Osteoblast (primary cell): ENCODE measurements at places on chromosomes 2 and 18. TPM values are rescaled to one million over a fixed set of nuclear protein-coding genes. Genes with fewer than 3 reads are reported as not detected.
A peak's percentile ranks its signal among the peaks of the same experiment; 100 is the strongest.

DSG4 gene
- not detected in 2 replicates for total RNA-seq

CNNM3 gene
- 8.7 and 8.8 TPM in 2 replicates for total RNA-seq

ANKRD44 gene
- total RNA-seq: 44.5 and 56.3 TPM in 2 replicates

TTL gene
- 59.0 and 65.7 TPM in 2 replicates for total RNA-seq

GALM gene
- total RNA-seq: 50.7 and 54.2 TPM in 2 replicates

DNA sequence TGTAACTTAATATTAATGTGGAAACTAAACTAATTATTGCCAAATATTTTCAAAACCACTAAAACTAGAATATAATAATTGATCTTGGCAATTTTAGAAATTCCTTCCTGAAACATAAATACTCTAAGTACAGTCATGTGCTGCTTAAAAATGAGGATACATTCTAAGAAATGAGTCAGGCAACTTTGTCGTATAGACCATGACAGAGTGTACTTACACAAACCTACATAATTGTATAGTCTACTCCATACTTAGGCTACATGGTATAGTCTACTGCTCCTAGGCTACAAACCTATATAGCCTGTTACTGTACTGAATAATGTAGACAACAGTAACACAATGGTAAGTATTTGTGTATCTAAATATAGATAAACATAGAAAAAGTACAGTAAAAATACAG, 27.6 kb downstream of the FEZ2 start:
- H3K4me1 ChIP-seq: peaks cover 53% of the 10 kb centered on the region
- peaks cover 19% of the 10 kb centered on the region for H3K36me3 ChIP-seq
- peak overlapping the region; percentile 80 for H3K27ac ChIP-seq

GRCh38 chr2:75655861-75656260, 9.3 kb downstream of the MRPL19 start:
- no peaks in the 10 kb centered on the region for H3K27me3 ChIP-seq
- H3K4me1 ChIP-seq: no peaks in the 10 kb centered on the region
- DNase-seq: no peak
- H3K36me3 ChIP-seq: peaks cover 69% of the 10 kb centered on the region

DNA sequence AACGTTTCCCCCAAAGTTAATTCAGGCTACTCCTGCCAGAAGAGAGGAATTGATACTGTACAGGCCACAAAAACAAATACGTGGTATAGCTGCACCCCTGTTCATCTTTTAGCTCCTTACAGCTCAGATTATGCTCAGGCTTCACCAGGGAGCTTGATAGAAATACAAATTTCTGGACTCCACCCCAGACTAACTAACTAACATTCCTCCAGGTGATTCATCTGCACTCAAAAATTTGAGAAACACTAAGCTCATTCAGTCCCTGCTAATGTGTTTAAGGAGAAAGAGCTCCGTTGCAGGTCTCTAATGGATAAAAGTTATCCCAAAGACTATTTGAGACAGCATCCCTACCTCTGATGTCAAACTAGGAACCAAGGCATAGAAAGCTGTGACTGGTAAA, 36.8 kb upstream of the UNC80 start:
- DNase-seq: no peak
- no peak overlapping the region for H3K4me3 ChIP-seq
- H3K27me3 ChIP-seq: no peaks in the 10 kb centered on the region
- H3K36me3 ChIP-seq: no peaks in the 10 kb centered on the region
- no peak overlapping the region for H3K27ac ChIP-seq
- no peaks in the 10 kb centered on the region for H3K4me1 ChIP-seq

DNA sequence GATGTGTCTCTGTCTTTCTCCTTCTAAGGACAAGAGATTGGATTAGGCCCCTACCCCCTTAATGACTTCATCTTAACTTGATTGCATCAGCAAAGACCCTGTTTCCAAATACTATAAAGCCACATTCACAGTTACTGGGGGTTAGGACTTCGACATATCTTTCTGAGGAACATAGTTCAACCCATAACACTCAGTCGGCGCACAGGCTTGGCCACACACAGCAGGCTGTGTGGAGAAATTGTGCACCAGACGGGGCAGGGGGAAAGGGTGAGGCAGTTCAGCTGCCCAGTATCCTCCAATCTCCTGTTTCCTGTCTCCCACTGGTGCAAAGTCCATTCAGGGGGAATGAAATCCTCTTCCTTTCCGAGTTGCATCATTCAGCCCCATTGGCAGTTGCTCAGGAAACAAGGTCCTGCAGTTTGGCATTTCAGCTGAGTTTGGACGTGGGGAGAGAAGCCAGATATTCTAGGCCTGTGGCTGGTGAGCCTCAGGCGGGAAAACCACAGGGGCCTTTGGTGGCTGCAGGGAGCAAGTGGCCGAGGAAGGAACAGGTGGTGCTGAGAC, 9.4 kb upstream of the RAPGEF4 start:
- no peaks in the 10 kb centered on the region for H3K36me3 ChIP-seq
- peaks cover 29% of the 10 kb centered on the region for H3K27me3 ChIP-seq
- H3K27ac ChIP-seq: no peak overlapping the region
- no peak for DNase-seq
- H3K4me3 ChIP-seq: no peak overlapping the region
- no peaks in the 10 kb centered on the region for H3K4me1 ChIP-seq

GRCh38 chr18:60826346-60826745, 453.8 kb upstream of the MC4R start:
- no peaks in the 10 kb centered on the region for H3K36me3 ChIP-seq
- H3K27me3 ChIP-seq: no peaks in the 10 kb centered on the region
- no peak for DNase-seq
- no peak overlapping the region for H3K4me3 ChIP-seq
- H3K4me1 ChIP-seq: no peaks in the 10 kb centered on the region
- H3K27ac ChIP-seq: no peak overlapping the region

DNA sequence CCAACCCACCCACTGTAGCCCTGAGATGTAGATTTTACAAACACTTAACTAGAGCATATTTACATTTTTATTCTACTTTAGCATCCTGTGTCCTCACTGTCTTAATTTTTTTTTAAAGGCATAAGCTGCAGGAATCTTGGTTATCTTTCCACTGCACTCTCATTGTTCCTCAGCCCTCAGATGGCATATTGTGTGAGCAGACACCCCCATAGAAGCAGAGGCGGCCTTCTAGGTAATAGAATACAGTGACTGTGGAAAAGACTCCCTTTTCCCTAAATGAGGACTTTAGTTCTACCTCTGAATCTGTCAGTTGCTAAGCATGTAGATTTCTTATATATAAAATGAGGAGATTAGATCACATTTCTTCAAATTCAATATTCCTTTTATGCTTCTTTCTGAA, 543.5 kb upstream of the SPHKAP start:
- no peaks in the 10 kb centered on the region for H3K4me1 ChIP-seq
- no peaks in the 10 kb centered on the region for H3K27me3 ChIP-seq
- no peaks in the 10 kb centered on the region for H3K36me3 ChIP-seq
- H3K27ac ChIP-seq: no peak overlapping the region
- H3K4me3 ChIP-seq: no peak overlapping the region

DNA sequence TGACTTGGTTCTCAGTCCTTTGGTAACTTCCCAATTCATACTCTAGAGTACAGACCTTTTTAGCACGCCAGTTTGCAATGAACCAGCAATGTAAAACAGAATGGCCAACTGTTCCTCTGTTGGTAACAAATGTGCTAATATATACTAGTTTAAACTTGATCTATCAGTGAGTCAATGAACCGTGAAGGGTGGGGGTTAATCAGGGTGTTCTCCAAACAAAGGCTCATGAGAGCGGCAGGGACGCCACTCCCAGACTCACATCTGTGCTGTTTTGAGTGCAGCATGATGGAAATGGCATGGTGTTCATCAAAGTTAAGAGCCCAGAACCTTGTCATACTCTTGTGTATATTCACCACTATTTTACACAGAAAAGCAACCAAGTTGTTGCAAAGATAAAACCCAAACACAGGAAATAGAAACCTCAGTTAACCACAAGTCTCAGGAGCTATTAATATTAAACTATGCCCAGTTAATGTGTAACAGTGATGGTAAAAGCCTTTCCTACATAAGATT, 70.3 kb downstream of the CERKL start:
- no peak for DNase-seq
- no peaks in the 10 kb centered on the region for H3K4me1 ChIP-seq
- H3K4me3 ChIP-seq: no peak overlapping the region
- no peak overlapping the region for H3K27ac ChIP-seq
- no peaks in the 10 kb centered on the region for H3K27me3 ChIP-seq

DNA sequence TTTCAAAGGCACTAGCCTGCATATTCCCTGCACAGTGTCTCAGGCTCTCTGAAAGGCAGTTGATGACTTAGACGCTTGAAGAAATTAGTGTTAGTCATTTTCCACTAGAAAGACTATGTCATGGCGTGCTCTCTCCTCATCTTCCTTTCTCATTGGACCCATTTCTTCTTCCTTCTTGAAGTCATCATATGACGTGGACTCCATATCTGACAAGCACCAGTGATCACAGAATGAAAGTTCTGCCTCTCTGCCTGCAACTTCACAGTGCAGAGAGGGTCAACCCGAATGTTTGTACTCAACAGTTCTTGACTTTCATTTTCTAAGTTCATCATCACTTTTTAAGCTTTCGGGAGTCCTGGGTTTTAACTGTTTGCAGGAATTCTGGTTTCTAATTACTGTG, 63.7 kb upstream of the CYRIA start:
- no peaks in the 10 kb centered on the region for H3K27me3 ChIP-seq
- H3K4me1 ChIP-seq: no peaks in the 10 kb centered on the region
- H3K36me3 ChIP-seq: no peaks in the 10 kb centered on the region
- H3K4me3 ChIP-seq: no peak overlapping the region

DNA sequence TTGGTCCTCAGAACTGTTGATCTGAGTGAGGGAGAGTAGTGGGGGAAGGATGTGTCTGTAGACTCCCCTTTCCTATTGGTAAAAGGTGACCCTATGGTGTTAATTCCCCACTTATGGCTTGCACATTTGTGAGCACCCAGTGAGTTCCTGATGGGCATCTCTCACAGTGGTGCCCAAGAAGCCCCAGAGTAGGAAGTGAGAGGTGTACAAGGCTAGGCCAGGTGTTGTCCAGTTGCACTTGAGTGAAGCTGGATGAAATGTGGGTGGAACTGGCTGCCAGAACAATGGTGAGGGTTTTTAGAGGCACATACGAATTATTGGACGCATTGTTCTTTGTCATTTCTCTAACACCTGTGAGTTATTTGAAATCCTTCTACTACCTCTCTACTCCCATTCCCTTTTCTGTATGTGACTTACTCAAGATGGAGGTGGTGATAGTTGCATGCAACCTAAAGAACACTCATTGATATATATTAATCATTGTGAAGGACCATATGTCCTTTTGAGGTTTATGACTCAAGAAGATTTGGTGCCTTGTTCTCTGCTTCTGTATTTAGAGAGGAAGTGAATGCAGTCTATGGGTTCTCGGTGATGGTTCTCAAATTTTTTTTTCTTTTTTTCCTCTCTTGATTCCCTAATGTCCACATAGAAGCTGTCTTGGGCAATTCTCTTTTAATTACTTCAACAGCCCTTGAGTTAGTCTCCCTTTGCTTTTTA, 162.7 kb downstream of the FSHR start:
- DNase-seq: no peak
- H3K27me3 ChIP-seq: no peaks in the 10 kb centered on the region
- H3K4me3 ChIP-seq: no peak overlapping the region

- H3K4me1 ChIP-seq: no peaks in the 10 kb centered on the region
- DNase-seq: no peak
- H3K27ac ChIP-seq: no peak overlapping the region
- H3K4me3 ChIP-seq: no peak overlapping the region
- no peaks in the 10 kb centered on the region for H3K36me3 ChIP-seq
Measured at GRCh38 chr2:228038967-228039366, 142.5 kb downstream of the SPHKAP start.

DNA sequence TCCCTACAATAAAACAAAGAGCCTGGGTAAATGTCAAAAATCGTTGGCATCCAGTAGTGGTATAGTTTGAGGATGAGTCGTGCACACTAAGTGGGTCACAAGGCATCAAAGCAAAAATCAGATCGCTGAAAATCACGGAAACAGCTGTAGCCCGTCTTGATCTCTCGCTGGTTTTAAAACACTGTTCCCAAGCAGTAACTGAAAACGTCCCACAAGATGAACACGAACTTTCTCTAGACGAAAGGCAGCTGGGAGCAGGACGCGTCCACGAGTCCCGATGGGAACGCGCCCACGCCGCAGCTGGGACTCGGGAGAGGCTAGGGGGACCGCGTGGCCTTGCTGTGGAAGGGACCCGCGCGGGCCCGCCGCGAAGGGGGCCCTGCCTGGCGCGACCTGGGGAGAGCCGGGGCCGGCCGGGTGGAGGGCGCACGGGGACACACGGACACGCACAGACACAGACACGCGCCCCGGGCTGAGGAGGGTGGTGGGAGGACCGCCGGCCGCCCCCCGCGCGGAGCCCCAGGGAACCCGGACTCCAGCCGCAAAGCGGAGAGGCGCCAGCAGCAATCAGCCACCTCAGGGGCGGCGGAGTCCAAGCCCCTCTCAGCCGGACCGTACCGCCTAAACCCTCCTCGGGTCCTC, 651 bp downstream of the STK17B start:
- no peaks in the 10 kb centered on the region for H3K27me3 ChIP-seq
- peaks cover 24% of the 10 kb centered on the region for H3K4me1 ChIP-seq
- H3K27ac ChIP-seq: peak overlapping the region; percentile 93

DNA sequence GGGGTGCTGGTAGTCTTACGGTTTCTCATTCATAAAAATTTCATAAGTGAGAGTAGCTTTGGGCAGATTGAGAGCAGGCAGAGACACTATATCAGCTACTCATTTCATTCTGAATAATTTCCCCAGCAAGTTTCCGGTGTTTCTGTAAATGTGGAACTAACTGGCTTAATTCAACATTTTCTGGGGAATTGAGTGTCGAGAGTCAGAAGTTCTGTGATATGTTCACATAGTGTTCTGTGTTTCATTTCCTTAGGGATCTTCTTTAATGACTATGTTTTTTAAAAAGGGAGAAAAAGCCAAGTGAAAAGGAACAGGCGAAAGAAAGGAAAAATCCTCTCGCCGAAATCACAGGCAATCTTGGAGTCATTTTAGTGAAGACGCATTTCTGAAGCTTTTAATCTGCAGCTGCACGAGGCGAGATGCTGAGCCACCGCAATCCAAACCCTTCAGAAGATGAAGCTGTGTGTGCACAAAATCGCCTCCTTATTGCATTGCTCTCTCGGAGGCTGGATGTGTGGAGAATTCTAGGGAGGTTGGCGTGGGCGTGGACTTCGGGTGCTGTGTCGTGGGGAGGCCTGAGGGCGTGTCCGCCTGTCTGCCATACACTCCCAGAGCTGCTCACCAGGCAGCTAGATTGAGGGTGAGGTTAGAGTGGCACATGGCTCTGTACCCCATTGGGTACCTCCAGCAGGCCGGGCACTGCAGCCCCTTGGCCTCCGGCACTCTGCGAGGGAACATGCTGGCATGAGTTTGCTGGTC, 38.4 kb upstream of the HDAC4 start:
- no peak for DNase-seq
- H3K4me3 ChIP-seq: no peak overlapping the region
- H3K36me3 ChIP-seq: no peaks in the 10 kb centered on the region
- no peak overlapping the region for H3K27ac ChIP-seq
- no peaks in the 10 kb centered on the region for H3K4me1 ChIP-seq
